Activated naive CD4-positive, alpha-beta T cell (primary cell): ENCODE measurements at places on chromosomes 6 and 20.

DNA sequence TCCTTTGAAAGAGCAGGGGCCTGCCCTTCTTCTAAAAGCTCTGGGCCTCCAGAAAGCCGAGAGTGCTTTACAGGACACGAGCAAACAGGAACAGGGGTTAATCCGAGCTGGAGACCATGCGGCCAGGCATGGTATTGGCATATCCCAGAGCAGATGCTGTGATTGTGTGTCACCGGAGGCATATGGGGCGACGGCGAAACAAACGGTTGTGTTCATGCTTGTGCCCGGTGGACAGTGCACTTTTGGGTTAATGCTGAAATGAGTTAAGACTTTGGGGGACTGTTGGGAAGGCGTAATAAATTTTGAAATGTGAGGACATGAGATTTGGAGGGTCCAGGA lies 1088.7 kb upstream of the DEFB115 start:
- no peak for DNase-seq

DNA sequence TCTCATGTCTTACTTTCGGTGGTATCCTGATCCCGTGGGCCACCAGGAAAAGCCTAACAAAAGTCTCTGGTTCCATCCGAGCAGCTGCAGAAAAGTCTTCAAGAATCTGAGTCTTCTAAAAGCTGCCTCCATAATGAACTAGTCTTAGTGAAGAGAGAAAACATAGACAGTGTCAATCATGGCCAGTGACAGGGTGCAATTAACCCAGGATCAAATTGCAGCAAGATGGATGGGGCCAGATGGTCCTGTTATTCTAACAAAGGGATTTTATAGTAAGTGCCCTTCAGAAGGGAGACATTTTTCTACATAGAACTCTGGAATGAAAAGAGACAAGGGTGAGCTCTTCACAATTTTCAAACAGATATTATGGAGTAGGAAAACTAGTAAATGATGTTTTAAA lies 281.6 kb upstream of the ZFP64 start:
- no peak for DNase-seq

- no peak for DNase-seq
These were observed 226.3 kb upstream of the DTNBP1 start for GRCh38 chr6:15888798-15889772.

- DNase-seq = no peak
These were observed 60.3 kb downstream of the BMP6 start for GRCh38 chr6:7786214-7786661.

GRCh38 chr6:128950864-128951263 lies 67.9 kb downstream of the LAMA2 start:
- DNase-seq = no peak

- no peak for DNase-seq
These were observed 145.1 kb upstream of the RREB1 start for GRCh38 chr6:6962699-6963098.

GRCh38 chr6:164078532-164079274 lies 664.2 kb downstream of the QKI start:
- DNase-seq = no peak

DNA sequence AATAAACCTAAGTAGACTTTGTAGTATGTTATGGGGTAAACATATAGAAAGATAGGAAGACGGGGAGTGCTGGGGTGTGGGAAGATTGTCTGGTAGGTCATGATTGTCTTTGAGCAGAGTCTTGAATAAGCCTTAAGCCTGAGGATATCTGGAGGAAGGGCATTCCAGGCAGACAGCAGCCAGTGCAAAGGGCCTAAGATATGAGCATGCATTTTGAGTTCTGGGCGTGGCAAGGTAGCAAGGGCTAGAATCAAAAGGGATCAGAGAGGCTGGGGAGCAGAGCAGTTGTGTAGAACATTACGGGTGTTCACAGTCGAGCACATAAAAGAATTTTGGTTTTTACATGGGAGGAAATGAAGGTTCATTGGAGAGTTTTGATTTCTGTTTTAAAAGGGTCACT lies 14.3 kb downstream of the BICRAL start:
- DNase-seq = no peak

DNA sequence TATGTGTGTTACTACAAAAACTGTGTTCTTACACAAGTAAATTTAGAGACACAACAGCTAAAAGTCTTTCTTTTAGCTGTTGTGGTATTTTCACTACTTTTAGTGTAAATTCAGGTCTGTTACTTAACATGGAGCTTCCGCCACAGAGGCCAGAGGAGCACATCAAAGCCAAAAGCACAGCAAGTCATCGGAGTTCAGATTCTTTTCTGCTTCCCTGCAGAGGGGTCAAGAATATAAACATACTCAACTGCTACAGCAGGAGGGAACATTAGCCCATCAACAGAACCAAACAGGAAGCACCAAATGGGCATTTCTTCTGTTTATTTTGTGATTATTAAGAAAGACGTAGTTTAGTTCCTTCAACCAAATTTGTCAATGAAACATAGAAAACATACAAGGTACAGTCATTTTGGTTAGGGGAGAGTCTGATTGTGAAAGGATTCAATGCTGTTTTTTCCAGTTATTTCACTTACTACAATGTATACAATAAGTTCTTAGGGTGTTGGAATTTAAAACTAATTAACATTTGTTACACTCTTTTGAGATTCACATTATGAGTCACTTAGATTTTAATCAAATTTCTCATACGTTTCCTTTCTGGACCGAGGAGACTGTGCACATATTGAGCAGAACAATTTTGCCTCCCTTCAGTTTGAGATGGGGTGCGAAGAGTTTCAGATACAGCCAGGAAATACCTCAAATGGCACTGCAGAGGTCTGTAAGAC lies 42.8 kb upstream of the DSE start:
- no peak for DNase-seq

GRCh38 chr20:16400234-16400633 lies 173.0 kb downstream of the KIF16B start:
- DNase-seq = no peak

DNA sequence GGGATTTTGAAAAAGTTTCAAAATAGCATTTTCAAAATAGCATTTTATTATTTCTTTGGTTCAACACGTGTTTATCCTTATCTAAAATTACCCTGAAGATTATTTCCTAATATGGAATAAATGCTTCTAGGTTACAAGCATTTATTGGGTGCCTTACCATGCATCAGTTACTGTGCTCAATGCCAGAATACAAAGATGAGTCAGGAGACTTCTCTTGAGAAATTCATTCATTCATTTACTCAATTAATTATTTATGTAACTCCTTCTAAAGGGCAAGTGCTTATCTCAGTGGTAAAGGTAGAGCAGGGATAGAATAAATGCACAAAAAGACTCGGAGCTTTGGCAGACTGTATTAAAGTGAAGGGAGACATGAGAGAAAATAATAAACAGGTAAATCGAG lies 150.1 kb upstream of the PDE7B start:
- no peak for DNase-seq

DNA sequence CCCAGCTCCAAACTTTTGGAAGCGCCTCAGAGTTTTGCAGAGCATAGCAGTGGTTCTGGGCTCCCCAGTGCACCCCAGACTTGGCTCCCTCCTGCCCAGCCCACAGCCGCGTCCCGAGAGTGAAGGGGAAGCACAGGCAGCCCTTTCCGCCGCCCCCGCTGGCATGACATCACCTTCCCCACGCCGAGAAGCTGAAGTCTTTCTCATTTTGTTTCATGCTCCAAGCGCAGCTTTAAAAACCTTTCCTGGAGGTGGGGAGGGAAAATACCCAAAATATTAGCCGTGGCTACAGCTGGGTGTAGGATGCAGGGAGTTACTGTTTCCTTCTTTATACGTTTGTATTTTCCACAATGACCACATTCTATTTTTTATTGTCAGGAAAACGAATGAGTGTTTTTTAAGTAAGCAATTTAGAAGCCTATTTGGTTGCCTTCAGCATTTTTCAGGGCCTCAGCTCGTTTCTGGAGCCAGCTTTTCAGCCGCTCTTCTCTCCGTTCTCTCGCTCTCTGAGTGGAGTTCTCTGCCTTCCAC lies 72.9 kb downstream of the SNX5 start:
- no peak for DNase-seq

DNA sequence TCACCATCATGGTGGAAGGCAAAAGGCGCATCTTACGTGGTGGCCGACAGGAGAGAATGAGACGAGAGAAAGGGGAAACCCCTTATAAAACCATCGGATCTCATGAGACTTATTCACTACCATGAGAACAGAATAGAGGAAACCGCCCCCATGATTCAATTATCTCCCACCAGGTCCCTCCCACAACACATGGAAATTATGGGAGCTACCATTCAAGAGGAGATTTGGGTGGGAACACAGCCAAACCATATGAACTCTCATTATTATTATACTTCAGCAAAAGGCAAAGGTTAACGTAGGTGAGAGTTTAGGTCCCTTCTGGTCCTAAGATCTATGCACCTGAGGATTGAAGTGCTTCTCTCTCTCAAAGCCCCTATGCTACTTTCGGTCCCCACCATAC lies 2.4 kb upstream of the PFDN4 start:
- DNase-seq = no peak

- DNase-seq = no peak
These were observed 17.4 kb downstream of the HECA start for GRCh38 chr6:139152088-139152891.

DNA sequence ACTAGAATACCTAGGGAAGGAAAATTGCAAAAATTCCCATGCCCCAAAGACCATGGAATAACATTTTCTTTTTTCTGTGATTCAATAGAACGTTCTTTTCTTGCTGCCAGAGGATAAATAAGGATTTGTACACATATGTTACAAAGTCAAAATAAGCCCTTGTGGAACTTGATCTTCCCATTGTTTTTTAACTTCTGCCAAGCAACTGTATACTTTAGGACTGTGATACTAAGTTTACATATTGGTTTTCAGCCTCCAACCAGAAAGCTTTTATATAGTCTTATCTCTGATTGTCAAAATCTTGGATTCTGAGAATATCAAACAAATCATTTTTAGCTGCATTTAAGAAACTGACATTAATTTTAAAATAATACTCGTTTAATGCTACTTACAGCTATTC lies 84.6 kb downstream of the HMGCLL1 start:
- DNase-seq = no peak

GRCh38 chr6:4349323-4349722 lies 213.9 kb upstream of the ECI2 start:
- no peak for DNase-seq

- no peak for DNase-seq
These were observed 8.8 kb downstream of the EDN1 start for GRCh38 chr6:12298995-12299394.

- DNase-seq = no peak
These were observed 5.7 kb upstream of the OSTM1 start for GRCh38 chr6:108080010-108080780.

GRCh38 chr6:41042226-41043055 lies at the start of gene TSPO2:
Gene TSPO2, plus strand, starts transcription at chr6:41042467. Its CDS starts 519 bp downstream, at chr6:41042986.
- no peak for DNase-seq

- no peak for DNase-seq
These were observed 7.5 kb downstream of the DIDO1 start for GRCh38 chr20:62918831-62919230.
